ENCODE measurements at places on chromosomes 13 and 19.

GRCh38 chr13:72757792-72758535 is 23.7 kb downstream of the DIS3 start:
- no peak overlapping the region for H3K27ac ChIP-seq
- no peak overlapping the region for H3K4me3 ChIP-seq
- no peaks in the 10 kb centered on the region for H3K4me1 ChIP-seq

GRCh38 chr19:46898731-46899130 is 37.9 kb downstream of the ARHGAP35 start:
- H3K36me3 ChIP-seq, result no peaks in the 10 kb centered on the region
- H3K4me3 ChIP-seq, result no peak overlapping the region
- H3K4me1 ChIP-seq, result peaks cover 34% of the 10 kb centered on the region
- no peaks in the 10 kb centered on the region for H3K27me3 ChIP-seq
- DNase-seq, result no peak
- H3K27ac ChIP-seq, result no peak overlapping the region

DNA sequence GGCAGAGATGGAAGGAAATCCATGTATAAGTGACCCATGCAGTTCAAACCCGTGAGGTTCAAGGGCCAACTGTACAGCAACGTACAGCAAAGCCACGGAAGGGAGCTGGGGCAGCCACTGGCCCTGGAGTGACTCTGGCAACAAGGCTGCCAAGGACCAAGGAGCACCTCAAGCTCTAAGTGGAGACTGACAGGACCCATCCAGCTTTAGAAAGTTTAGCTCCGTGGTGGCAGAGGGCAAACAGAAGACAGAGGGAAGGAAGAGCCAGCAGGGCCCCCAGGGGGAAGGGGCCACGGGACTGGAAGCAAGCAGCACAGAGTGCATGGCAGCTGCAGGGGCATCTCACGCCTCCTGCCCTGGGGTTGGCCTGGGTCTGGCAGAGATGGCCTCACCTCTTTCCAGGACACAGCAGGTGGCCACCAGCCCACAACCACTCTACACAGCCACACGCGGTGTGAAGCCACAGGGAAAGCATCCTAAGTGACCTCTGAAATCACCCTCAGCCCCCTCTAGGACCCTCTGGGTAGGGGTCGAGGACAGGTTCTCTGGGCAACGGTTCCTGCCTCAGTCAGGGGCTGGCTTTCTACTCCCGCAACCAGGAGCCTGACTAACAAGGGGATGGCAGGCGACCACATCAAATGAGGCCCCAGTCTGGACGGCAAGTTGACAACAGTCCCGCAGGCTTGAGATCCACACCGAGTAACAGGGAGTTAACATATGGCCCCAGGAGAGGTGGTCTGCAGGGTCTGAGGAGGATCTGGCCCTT is 3.8 kb downstream of the MIER2 start:
- no peak overlapping the region for H3K4me3 ChIP-seq
- DNase-seq, result no peak
- peaks cover 57% of the 10 kb centered on the region for H3K4me1 ChIP-seq
- H3K27me3 ChIP-seq, result peaks cover under 1% of the 10 kb centered on the region

- peaks cover 8% of the 10 kb centered on the region for H3K36me3 ChIP-seq
- no peak for DNase-seq
- H3K4me3 ChIP-seq, result no peak overlapping the region
- H3K27ac ChIP-seq, result no peak overlapping the region
- H3K27me3 ChIP-seq, result no peaks in the 10 kb centered on the region
Measured at GRCh38 chr13:27635266-27635665, 13.6 kb downstream of the POLR1D start.

DNA sequence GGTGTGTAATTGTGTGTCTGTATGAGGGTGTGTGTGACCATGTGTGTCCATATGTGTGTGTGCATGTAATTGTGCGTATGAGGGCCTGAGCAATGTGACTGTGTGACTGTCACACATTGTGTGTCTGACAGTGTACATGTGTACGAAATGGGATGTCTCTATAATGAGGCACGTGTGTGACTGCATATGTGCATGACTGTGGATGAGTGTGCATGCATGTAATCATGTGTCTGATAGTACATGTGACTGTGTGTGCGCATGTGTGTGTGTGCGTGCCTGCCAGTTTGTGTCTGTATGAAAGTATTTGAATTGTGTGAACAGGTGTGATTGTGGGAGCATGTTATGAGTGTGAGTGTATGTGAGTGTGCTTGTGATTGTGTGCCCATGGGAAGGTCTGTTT is 2.2 kb upstream of the ACSBG2 start:
- DNase-seq, result no peak
- no peaks in the 10 kb centered on the region for H3K27me3 ChIP-seq
- no peak overlapping the region for H3K27ac ChIP-seq

- H3K4me3 ChIP-seq, result no peak overlapping the region
- no peak overlapping the region for H3K27ac ChIP-seq
- DNase-seq, result no peak
Measured at GRCh38 chr13:37277007-37277406, 171.5 kb upstream of the CSNK1A1L start.

DNA sequence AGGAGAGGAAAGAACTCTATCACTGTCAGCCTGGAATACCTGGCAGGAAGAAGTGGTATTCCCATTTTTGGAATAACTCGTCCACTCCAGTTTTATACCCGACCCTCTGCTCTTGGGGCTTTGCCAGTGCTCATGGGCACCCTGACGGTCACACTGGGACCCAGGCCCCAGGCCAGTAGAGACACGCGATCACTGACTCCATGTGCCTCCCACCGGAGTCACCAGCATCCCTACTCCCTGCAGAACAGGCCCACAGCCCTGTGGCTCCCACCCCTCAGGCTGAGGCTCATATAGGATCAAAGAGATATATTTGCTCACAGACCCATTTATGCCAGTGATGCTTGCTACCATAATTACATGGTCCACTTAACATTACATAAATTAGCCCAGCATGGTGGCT is 3.5 kb downstream of the GRTP1 start:
- H3K4me3 ChIP-seq, result no peak overlapping the region
- no peak overlapping the region for H3K27ac ChIP-seq
- peaks cover 30% of the 10 kb centered on the region for H3K27me3 ChIP-seq

- no peak overlapping the region for H3K4me3 ChIP-seq
- H3K36me3 ChIP-seq, result no peaks in the 10 kb centered on the region
- no peak for DNase-seq
- no peak overlapping the region for H3K27ac ChIP-seq
Measured at GRCh38 chr19:3768015-3768747, 3.8 kb downstream of the RAX2 start.

- H3K27me3 ChIP-seq, result peaks cover 35% of the 10 kb centered on the region
- DNase-seq, result no peak
- no peak overlapping the region for H3K27ac ChIP-seq
- H3K4me1 ChIP-seq, result peaks cover 7% of the 10 kb centered on the region
- no peak overlapping the region for H3K4me3 ChIP-seq
Measured at GRCh38 chr19:51686171-51686570, 7.0 kb upstream of the SPACA6 start.

DNA sequence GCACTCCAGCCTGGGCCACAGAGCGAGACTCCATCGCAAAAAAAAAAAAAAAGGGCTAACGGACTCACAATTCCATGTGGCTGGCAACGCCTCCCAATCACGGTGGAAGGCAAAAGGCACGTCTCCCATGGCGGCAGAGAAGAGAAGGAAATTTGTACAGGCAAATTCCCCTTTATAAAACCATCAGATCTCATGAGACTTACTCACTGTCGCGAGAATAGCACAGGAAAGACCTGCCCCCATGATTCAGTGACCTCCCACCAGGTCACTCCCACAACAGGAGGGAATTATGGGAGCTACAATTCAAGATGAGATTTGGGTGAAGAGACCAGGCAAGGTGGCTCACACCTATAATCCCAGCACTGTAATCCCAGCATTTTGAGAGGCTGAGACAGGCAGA is 18.7 kb upstream of the NMRK2 start:
- no peak overlapping the region for H3K27ac ChIP-seq
- H3K27me3 ChIP-seq, result no peaks in the 10 kb centered on the region
- no peaks in the 10 kb centered on the region for H3K36me3 ChIP-seq
- DNase-seq, result no peak
- H3K4me1 ChIP-seq, result no peaks in the 10 kb centered on the region

DNA sequence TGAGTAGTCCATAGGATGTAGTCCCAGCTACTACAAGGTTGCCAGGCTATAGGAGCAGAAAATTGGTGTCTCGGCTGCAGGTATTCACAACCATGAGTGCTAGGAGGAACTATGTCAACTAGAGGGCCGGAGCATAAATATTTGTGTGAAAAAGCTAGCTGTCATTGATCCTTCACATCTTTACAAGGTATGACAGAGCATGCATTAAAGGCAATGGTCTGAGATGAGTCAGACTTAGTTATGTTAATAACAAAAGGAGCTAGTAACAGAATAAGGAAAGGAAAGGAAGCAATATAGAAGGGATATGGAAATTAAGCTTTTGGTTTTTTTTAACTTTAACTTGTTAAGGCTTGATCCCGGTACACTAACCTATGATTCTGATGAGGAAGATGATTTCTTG is 40.9 kb upstream of the PSG9 start:
- no peak overlapping the region for H3K4me3 ChIP-seq
- H3K27me3 ChIP-seq, result peaks cover 23% of the 10 kb centered on the region
- H3K4me1 ChIP-seq, result no peaks in the 10 kb centered on the region
- no peaks in the 10 kb centered on the region for H3K36me3 ChIP-seq
- no peak overlapping the region for H3K27ac ChIP-seq

- DNase-seq, result no peak
- H3K4me3 ChIP-seq, result no peak overlapping the region
- H3K27ac ChIP-seq, result no peak overlapping the region
- H3K36me3 ChIP-seq, result no peaks in the 10 kb centered on the region
- no peaks in the 10 kb centered on the region for H3K27me3 ChIP-seq
Measured at GRCh38 chr13:89755729-89756492, 1591.6 kb upstream of the MIR17HG start.

DNA sequence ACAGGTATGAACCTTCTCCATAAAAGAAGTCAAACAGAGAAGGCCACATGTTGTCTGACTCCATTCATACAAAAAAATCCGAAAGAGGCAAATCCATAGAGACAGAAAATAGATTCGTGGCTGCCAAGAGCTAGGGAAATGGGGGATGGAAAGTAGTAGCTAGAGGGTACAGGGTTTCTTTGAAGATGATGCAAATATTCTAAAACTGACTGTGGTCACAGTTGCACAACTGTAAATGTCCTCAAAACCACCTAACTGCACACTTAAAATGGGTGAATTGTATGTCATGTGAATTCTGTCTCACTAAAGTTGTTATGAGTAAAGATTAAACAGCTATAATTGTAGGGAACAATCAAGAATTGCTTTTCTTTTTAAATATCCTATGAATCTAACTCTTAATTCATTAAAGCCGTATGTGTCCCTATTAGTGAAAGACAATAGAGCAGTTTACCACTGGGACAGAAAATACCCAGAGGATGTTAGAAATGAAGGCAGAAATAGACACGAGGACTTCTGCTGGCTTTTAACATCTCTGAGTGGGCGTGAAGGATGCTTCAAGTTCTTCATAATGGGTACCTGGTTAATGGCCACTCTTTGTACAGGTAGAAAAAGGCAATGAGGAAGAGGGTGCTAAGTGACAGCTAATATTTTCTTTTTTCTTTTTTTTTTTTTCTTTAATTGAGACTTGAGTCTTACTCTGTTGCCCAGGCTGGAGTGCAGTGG is 21.2 kb downstream of the INSR start:
- peaks cover 6% of the 10 kb centered on the region for H3K27me3 ChIP-seq
- peak overlapping the region; percentile 82 for H3K27ac ChIP-seq
- DNase-seq, result no peak
- peaks cover 15% of the 10 kb centered on the region for H3K4me1 ChIP-seq
- no peaks in the 10 kb centered on the region for H3K36me3 ChIP-seq
